ENCODE measurements at places on chromosomes 1 and 21.

DNA sequence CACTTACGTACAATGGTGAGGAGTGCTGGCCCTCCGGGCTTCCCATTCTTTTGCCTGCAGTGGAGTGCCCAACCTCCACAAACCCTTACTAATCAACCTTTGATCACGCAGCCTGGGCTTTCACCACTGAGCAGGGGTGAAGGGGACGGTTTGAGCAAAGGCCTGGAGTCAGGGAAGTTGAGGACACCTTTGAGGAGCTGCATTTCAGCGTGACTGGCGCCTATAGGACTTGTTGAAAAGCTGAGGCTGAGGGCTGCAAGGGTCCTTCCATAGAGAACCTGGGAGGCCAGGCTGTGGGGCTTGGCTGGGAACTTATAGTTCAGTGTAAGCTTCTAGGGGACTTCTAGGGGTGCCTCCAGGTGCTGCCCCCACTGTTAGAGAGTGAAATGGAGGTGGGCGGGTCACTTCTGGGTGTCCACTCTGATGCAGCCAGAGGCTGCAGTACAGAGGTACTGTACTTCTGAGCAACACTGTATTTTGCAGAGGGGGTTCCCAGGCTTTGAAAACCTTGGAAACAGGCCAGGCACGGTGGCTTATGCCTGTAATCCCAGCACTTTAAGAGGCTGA lies 9.8 kb downstream of the SYTL1 start:
- H3K27ac ChIP-seq: no peak overlapping the region
- no peak overlapping the region for H3K4me3 ChIP-seq
- DNase-seq: no peak

GRCh38 chr1:173190101-173190936 lies 16.8 kb downstream of the TNFSF4 start:
- peaks cover 2% of the 10 kb centered on the region for H3K4me1 ChIP-seq
- peak overlapping the region; percentile 21 for H3K27ac ChIP-seq
- no peak for DNase-seq
- no peak overlapping the region for H3K4me3 ChIP-seq
- peaks cover 8% of the 10 kb centered on the region for H3K36me3 ChIP-seq
- no peaks in the 10 kb centered on the region for H3K27me3 ChIP-seq

GRCh38 chr1:10475510-10475909 lies 760 bp downstream of the PEX14 start:
- no peak for DNase-seq
- no peaks in the 10 kb centered on the region for H3K27me3 ChIP-seq
- no peaks in the 10 kb centered on the region for H3K36me3 ChIP-seq
- H3K4me1 ChIP-seq: peaks cover 25% of the 10 kb centered on the region

GRCh38 chr1:25433389-25434186 lies 2.9 kb downstream of the MACO1 start:
- H3K27ac ChIP-seq: peak overlapping the region; percentile 58
- H3K36me3 ChIP-seq: no peaks in the 10 kb centered on the region
- no peak for DNase-seq
- H3K4me1 ChIP-seq: peaks cover 35% of the 10 kb centered on the region
- no peaks in the 10 kb centered on the region for H3K27me3 ChIP-seq
